ENCODE measurements at places on chromosomes 6 and 20.

GRCh38 chr20:38604873-38605303 is 3.3 kb downstream of the ARHGAP40 start:
- DNase-seq, result peak; percentile 18

GRCh38 chr6:2496291-2496690 is 250.9 kb upstream of the GMDS start:
- no peak for DNase-seq

GRCh38 chr6:110882824-110883554 is 8.4 kb downstream of the AMD1 start:
- DNase-seq, result no peak

GRCh38 chr20:43766385-43766784 is 39.6 kb upstream of the GTSF1L start:
- DNase-seq, result no peak

DNA sequence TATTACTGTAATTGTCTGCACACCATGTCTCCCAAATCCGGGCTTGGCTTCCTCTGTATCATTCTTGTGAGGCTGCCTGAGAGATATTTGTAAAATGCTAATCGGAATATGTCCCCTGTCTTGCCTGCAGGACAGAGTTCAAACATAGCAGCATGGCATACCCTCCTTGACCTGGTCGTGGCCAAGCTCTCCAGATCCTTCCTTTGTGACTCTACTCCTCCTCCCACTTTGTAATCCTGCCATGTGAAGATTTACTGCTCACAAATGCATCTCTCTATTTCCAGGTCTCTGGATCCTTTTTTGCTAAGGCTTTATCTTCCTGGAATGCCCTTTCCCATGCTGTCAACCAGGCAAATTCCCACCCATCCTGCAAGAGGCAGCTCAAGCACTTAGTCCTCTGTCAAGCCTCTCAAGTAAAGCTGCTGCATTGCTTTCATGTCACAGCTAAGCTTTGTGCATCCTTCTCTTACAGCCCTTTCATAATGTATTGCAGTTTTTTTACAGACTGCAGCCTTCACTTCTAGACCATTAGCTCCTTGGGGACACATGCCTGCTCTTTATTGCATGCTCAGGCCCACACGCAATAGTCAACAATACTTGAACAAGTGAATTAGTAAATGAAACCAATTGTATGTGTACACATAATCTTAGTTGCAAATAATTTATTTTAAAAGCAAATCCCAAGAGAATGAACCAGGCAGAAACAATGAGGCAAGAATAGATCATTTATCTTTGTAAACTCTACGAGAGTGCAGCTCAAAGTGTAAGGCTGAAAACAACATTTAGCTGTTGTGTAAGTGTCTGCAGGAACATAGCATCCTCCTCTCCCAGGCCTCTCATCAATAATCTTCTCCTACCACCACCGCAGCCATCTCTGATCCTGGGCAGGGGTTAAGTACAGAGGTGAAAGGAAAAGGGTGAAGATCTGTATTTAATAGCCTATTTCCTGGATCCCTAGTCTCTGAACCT is 45.8 kb downstream of the HIVEP2 start:
- no peak for DNase-seq

GRCh38 chr6:136728976-136729515 is 63.2 kb downstream of the MAP3K5 start:
- DNase-seq, result no peak

DNA sequence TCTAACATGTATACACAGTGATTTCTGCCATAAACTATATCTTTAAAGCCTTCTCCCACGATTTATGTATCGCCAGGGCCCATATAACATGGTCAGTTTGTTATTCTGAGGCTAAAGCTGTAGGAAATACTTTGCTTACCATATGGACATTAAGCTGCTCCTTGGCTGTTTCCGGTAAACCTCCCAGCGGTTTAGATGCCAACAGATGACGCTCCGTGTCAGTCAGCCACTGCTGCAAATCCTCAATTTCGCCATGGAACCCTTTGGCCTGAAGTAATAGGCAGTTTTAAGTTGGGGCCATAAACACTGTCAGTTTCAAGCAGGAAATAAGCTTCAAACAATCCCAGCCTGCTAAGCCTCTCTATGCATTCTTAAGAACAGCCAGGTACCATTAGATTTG is 145.4 kb downstream of the DST start:
- DNase-seq, result no peak

GRCh38 chr6:25961619-25962148 is 918 bp upstream of the TRIM38 start:
- no peak for DNase-seq

DNA sequence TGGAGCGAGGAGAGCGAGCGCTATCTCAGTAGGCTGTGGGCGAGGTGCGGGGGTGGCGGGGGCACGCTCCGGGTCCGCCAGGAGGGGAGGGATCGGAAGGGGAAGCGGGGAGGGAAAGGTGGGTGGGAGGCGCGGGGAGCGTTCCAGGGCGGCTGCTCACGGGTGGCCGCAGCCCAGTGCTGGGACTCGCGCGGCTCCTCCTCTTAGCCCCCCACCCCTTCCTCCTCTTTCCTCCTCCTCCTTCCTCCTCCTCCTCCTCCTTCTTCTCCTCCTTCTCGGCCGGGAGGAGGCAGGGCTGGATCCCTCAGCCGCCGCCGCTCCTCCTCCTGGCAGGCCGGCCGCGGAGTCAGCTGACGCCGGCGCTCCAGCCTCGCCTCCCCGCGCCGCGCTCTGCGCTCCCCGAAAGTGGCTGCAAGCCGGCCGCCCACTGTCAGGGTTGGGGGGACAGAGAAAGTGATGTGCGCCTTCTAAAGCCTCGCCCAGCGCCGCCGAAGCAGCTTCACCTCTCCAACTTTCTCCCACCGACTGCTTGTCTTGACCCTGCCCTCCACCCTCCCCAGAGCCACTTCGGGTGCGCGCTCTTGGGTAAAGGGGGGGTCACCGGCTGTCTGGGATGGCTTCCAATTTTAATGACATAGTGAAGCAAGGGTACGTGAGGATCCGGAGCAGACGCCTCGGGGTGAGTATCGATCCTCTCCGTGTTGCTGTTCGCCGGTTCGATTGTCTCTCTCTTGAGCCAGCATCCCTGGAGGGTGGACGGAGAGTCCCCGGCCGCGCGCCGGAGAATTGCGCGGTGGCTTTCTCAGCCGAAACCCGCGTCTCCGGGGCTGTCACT is at the start of gene DOK5:
Gene DOK5, plus strand, starts transcription at position 260 of the 835 bp plus-strand sequence. Its CDS starts 354 bp downstream, at position 614.
- DNase-seq, result no peak
